ENCODE measurements at places on chromosomes 7 and 10.

DNA sequence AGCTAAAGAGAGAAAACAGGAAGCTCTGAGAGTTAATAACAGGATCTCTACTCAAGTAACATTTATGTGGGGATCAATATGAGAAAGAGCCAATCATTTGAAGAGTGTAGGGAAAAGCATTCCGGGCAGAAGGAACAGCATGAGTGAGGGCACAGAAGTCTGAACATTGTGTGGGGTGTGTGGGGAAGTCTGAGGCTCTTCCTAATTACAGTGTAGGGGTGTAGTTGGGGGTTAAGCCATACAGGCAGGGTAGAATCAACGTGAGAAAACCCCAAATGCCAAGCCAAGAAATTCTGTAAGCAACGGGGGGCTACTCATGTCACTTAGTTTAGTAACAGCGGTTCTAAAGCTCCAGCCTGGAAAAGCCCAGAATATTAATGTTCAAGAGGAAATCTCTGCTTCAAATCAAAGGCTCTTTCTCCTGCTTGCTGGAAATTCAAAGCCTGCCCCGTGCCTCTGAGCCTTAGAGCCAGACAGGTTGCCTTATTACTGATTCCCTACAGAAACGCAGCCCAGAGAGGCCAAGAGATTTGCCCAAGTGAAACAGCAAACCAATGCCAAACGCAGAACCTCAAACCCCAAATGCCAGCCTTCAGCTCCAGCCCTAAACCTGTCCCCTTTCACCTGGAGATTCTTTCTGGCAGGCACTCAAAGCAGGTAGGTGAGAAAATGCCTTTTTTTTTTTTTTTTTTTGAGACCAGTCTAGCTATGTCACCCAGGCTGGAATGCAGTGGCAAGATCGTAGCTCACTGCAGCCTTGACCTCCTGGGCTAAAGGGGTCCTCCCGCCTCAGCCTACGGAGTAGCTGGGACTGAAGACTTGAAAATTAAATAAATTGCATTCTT is 36.1 kb downstream of the DNAJB12 start:
- no peak for DNase-seq

DNA sequence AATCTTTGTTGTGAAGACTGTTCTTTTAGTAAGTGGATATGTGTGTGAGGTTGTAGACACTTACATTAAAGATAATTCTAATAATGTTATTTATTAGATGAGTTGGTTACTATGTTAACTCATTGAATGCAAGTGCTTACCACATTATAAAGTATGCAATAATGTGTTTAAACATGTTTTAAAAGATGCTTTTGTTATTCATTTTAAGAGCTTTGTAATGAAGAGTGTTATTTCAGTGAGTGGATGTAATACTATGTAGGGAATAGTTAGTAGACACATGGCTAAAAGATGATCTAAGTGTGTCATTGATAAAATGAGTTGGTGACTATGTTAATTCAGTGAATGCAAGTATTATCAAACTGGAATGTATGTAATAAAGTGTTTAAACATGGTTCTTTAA is 70.0 kb upstream of the VOPP1 start:
- DNase-seq, result no peak

- DNase-seq, result no peak
These were observed 6.9 kb downstream of the STN1 start for GRCh38 chr10:103911021-103911459.

DNA sequence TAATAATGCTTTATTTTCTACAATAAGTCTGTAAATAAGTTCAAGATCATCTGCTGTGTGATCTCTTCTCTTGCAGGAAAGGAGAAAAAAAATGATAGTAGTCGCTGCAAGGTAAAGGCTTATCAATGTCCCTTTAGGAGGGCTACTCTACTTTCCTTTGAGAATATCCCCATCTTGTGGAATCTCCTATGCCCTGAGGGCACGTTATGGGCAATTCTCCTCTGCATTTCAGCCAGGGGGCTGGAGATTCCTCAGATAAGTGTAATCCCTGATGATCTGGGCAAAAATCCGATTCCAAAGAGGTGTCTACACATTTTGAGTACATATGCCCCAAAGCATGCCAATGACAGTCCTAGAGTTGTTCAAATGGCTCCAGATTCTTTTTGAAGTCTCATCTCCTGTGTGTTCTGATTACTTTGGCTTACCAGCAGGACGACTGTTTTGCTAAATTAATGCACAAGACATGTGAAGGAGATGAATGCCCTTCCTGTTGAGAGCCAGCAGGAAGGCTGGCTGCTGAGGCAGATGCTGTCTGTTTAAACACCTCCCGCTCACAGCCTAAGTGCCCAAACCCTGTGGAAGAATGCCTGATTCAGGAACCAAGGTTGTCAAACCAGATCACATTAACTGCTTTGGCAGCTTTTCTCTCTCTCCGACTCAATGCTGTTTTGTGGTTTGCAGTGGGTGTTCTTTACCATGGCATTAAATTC is 171.2 kb upstream of the COL1A2 start:
- DNase-seq, result no peak

- DNase-seq, result no peak
These were observed 430.3 kb upstream of the AKR1E2 start for GRCh38 chr10:4395731-4396130.

GRCh38 chr7:120961638-120962173 is 11.1 kb downstream of the ING3 start:
- no peak for DNase-seq

GRCh38 chr10:15420858-15421257 is 49.8 kb upstream of the FAM171A1 start:
- DNase-seq, result no peak

- no peak for DNase-seq
These were observed 210.1 kb upstream of the INHBA start for GRCh38 chr7:41912851-41913567.

- no peak for DNase-seq
These were observed 52.8 kb upstream of the AOAH start for GRCh38 chr7:36777062-36777461.

GRCh38 chr7:80273327-80273726 is 138.7 kb downstream of the GNAI1 start:
- DNase-seq, result no peak

DNA sequence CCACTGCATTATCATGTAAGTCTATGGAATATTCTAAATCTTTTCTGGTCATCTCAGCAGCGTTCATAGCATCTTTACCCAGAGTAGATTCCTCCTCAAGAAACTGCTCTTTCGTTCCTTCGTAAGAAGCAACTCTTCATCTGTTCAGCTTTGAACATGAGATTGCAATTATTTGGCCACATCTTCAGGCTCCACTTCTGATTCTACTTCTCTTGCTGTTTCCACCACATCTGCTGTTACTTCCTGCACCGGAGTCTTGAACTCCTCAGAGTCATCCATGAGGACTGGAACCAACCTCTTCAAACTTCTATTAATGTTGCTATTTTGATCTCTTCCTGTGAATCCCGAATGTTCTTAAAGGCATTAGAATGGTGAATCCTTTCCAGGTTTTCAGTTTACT is 12.7 kb downstream of the CHST12 start:
- no peak for DNase-seq

DNA sequence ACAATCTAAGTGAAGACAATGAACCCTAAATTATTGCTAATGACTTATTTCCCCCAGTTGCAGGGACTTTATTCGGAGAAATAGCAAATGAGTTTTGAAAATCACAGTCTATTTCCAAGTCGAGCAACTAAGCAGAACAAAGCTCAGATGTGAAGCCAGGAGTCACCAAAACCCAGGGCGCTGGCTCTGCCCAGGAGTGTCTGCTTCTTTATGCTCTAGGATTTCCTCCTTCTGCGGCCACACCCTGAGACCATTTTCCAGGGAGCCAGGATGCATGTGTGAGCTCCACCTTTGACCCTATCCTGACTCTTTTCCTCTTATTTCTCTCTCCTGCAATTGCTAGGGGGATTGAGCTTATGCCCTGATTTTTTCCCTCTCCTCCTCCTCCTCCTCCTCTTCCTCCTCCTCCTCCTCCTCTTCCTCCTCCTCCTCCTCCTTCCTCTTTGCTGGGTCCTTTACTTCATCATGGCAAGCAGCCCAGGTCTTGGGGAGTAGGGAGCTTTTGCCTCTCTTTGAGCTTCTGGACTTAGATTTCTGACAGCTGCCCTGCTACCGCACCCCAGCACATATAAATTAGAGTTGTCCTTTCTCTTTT is 234.4 kb downstream of the ARL4A start:
- DNase-seq, result no peak

- DNase-seq, result no peak
These were observed 150.1 kb upstream of the NPS start for GRCh38 chr10:127398971-127399365.

- no peak for DNase-seq
These were observed 8.7 kb downstream of the ESYT2 start for GRCh38 chr7:158820656-158821055.

DNA sequence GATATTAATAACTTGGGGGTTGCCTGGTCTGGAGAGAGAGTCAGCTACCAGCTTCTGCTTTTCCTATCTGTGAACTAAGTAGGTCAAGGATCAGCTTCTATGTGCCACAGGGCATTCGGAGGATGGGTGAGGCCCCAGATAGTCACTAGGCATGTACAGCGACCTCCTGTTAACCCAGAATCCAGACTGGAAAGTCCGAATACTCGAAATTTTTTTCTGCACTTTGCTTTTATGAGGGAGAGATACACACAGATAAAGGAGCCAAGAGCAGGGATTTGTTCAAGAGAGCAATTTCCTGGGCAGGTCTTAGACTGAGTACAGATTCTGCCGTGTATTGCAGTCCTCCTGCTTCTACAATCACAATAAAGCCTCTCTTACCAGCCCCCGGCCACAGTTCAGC is 54.2 kb downstream of the EMX2 start:
- no peak for DNase-seq

GRCh38 chr7:138746073-138746472 is 44.9 kb upstream of the SVOPL start:
- DNase-seq, result no peak

GRCh38 chr7:70006261-70006920 is 408.1 kb downstream of the AUTS2 start:
- DNase-seq, result no peak

- DNase-seq, result no peak
These were observed 131.8 kb downstream of the ADK start for GRCh38 chr10:74282848-74283210.

GRCh38 chr10:117350909-117351308 is 24.3 kb downstream of the PDZD8 start:
- DNase-seq, result no peak

DNA sequence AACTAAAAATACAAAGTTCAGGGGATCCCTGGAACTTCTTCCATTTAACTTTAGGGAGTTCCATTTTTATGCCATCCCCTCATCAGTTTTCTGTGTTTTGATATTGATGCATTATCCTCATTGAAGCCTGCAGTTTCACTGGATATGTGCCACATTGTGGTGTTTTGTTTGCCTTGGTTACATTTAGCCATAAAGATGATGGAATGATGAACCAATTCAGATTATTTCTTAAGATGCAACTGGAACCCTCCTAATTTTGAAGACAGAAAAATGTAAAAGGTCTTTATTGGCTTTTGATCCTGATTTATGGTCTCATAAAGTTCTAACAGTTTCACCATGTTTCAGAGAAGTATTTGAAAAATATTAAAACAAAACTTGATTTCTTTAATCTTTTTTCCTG is 314.2 kb upstream of the KLF6 start:
- no peak for DNase-seq

DNA sequence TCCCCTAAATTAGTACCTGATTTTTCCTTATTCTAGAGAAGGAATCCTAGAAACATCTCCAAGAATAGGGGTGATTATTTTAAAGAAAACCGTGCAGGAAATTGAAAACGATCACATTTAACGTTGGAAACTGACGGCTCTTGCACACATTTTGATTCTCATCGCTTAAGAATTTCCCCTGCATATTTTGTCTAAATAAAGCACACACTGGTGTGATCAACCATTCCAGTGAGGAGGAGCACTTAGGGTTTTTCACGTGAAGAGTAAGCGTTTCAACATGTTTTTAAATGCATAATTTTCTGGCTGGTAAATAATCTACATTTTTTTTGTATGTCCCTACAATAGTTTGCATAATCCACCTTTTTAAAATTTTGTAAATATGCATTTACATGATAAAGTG is 229.7 kb upstream of the PFKP start:
- DNase-seq, result no peak

- no peak for DNase-seq
These were observed 45.8 kb upstream of the PRSS58 start for GRCh38 chr7:142303650-142304049.

DNA sequence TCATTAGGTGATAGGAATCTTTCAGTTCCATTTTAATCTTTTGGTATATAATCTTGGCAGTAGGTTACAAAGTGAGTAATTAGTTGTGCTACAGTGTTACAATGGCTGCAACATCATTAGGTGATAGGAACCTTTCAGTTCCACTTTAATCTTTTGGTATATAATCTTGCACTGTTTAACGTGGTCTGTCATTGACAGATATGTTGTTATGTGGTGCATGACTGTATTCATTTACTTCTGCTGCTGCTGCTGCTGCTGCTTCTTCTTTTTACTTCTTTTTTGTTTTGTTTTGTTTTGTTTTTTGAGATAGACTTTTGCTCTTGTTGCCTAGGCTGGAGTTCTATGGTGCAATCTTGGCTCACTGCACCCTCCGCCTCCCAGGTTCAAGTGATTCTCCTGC is 28.6 kb downstream of the ST7 start:
- DNase-seq, result no peak

- no peak for DNase-seq
These were observed 267.8 kb upstream of the MYO3A start for GRCh38 chr10:25666276-25666675.

DNA sequence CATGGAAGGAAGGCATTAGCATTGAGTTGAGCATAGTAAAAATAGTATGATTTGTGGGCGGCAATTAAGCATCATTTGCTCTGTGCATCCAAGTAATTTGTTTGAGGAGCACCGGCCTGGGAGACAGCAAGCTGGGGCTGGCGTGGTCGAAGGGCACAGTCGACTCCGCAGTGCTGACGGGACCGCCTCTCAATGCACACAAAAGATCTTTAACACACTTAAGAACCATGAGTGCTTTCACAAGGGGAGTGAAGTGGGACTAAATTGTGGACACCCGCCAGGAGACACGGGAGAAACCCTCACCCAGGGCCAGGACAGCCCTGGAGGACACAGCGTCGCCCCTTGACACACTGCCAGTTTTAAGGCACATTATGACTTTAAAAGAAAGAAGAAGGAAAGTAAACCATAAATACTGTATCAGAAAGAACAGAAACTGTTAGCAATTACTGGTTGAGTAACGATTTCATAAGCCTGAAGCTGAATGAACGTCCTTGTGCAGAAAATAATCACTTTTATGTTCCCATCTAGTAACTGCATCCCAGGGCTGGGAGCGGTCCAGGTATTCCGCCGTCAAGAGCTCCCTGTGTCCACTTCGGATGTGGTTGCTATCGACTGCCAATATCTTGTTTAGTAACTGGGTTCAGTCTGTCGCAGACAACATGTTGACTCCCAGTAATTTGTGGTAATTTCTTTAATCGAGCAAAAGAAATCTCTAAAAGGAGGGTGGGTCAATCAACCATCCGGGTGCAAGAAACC is 102.1 kb downstream of the EBF3 start:
- DNase-seq, result no peak

- no peak for DNase-seq
These were observed 30.4 kb upstream of the PPIF start for GRCh38 chr10:79316671-79317431.

Measured in ascending aorta (tissue), 2 donors.